ENCODE measurements at places on chromosomes 11 and 22.

GRCh38 chr11:937841-938261, 12.2 kb downstream of the AP2A2 start:
- DNase-seq, result no peak

DNA sequence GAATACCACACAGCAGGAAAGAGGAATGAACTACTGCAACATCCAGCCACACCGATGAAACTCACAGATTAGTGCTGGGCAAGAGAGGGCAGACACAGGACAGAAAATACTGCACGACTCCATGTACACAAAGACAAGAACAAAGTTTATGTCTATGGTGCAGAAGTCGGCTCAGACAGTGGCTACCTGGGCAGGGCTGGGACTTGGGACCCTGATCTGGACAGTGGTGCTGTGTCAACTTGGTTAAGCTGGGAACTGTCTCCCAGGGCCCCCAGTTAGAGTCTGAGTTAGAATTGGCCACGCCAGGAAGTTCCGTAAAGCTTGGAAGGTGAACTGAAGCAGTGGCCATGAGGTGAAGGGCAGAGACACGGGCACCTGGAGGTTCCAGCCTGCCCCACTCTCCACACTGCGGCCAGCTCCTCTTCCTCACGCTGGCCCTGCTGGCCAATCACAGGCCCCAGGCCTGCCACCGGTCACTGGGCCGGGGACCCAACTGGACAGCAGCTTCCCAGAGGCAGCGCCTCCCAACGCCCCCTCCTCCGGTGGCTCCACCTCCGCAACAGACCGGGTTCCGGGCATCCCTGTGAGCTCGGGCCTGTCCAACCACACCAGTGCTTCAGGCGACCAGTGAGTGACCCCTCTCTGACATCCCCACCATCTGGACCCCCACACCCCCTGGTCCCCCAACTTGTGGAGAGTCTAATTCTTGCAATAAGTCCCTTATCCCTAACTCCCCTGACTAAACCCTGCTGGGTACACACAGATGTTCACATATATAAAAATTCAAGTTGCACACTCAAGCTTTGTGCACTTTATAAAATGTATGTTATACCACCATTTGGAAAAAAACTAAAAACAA, 93.7 kb downstream of the MICAL3 start:
- DNase-seq, result no peak

DNA sequence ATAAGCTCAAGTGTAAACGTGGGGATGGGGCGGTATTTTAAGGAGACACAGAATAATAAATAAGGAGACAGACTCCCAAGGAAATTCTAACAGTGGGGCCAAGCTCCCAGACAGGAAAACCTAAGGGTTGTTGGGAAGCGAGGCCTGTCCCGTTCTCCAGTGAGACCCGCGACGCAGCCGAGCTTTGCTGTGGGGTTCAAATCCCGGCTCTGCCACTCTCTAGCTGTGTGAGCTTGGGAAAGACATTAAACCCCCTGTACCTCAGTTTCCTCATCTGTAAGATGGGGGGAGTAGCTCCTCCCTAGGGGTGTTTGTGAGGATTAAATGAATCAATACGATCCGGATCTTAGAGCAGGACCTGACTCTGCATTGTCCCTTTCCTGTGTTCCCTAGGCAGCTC, 106.8 kb downstream of the TRIM29 start:
- no peak for DNase-seq

GRCh38 chr22:49197505-49197904, 630.2 kb downstream of the BRD1 start:
- DNase-seq, result no peak

DNA sequence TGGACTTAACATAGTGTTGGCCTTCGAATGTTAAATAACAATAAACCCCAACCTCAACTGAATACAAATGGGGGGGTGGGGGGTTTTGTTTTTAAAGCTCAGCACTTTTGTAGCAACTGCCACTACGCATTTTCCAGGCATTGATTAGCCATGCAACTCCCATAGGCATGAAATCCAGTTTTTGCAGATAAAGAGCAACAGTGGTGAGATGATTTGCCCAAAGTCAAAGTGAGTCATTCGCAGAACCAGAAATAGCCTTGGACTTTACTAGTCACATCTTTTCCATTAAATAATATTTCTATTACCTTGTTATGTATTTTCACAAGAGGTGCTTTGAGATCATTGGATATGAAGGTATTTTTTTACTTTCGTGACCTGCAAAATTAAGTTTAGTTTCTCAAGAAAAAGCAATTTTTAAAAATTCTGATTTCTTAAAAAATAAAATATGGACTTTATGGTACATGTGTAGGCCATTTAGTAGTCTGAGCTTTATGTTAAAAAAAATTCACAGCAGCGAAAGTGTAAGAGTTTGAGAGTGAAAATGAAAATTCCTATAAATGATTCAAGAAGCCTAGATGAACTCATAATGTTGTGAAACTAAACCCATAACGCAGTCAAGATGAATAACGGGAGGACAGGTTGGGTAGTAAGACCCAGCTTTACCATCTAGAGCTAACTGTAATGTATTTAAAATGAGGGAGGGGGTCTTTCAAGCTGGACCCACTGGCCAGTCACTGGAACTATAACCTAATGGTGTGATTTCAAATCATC, 1.9 kb upstream of the PHF21A start:
- no peak for DNase-seq

DNA sequence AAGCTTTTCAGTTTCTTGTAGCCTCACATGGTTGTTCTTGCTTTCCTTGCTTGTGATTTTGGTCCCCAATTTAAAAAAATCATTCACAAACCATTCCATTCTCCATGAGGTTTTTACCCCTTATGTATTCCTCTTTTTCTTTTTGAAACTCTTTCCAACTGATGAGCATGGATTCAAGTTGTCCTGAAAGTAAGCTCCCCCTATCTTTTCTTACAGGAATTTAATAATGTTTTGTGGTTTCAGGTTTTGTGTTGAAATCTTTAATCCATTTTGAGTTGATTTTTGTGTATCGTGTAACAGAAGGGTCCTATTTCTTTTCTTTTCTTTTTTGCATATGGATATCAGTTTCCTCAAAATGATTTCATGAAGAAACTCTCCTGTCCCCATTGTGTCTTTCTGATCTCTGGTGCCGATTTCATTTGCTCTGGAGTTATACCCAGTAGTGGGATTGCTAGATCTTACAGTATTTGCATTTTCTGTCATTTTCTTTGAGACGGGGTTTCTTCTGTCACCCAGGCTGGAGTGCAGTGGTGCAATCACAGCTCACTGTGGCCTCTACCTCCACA, 58.5 kb downstream of the LRRC74B start:
- DNase-seq, result no peak

DNA sequence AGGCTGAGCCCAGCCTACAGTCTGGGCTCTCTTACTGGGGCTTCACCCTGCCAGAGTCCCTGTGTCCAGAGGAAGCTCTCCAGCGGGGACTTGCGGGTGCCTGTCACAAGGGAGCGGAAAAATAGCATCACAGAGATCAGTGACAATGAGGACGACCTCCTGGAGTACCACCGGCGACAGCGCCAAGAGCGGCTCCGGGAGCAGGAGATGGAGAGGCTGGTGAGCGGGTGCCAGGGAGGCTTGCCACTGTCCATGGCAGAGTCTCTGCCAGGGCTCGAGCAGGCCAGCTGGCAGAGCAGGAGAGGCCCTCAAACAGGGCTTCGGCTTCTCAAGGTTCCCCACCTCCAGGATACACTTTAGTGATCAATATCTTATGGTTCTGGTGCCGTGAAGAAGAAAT, 21.0 kb downstream of the PHLDB1 start:
- no peak for DNase-seq

- DNase-seq, result no peak
These were observed 534 bp downstream of the RBFOX2 start for GRCh38 chr22:36027935-36028645.

DNA sequence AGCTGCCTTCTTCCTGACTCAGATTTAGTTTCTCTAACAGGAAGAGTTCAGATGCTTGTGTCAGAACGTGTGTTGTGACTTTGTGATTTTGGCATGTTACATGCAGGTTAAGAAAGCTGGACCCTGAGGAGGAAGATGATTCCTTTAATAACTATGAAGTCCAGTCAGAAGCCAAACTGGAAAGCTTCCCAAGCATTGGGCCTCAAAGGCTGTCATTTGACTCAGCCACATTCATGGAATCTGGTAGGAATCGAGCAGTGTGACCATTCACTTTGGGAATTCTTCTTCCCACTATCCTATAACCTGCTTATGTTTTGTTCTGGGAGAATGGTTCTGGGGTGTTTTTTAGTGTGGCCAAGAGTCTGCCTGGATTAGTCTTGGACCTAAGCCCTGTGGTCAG, 48.0 kb downstream of the CABIN1 start:
- DNase-seq, result no peak

- DNase-seq, result no peak
These were observed 93.6 kb downstream of the FEZ1 start for GRCh38 chr11:125402435-125402834.
